Epithelial cell of prostate (primary cell): ENCODE measurements at places on chromosomes 1 and 21.

- no peak for DNase-seq
Observed at GRCh38 chr1:208885060-208885459, 640.9 kb upstream of the PLXNA2 start.

DNA sequence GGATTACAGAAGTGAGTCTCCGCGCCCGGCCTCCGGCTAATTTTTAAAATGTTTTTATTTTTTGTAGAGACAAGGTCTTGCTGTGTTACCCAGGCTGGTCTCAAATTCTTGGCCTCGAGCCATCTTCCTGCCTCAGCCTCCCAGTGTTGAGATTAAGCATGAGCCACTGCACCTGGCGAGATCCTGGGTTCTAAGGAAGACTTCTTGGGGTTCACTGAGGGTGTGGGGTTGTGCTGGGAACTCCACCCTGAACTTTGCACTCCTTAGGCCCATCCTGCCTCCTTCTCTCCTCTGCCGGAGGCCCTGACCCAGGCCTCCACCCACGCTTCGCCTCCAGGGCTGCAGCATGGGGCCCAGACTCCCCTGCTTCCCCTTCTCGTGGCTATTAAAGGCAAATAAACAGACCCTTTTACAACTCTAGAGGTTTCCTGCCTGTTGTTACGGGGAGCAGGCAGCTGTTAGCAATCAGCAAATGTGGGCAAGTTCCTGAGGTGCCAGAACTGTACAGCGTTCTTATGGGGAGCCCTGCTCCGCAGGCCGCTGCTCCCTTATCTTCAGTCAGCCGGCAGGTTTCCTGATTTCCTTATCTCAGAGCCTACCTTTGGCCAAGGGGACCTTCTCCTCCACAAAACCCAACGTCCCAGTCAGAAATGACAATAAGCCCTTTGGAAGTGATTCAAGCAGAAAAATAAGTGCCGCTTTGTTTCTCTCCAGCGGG, 41.0 kb upstream of the LIN9 start:
- DNase-seq = no peak

GRCh38 chr1:24189528-24189927, 2.4 kb upstream of the IFNLR1 start:
- DNase-seq = no peak

GRCh38 chr21:29953072-29953471, 13.3 kb upstream of the GRIK1 start:
- no peak for DNase-seq

- no peak for DNase-seq
Observed at GRCh38 chr1:81155131-81155530, 645.6 kb upstream of the ADGRL2 start.

DNA sequence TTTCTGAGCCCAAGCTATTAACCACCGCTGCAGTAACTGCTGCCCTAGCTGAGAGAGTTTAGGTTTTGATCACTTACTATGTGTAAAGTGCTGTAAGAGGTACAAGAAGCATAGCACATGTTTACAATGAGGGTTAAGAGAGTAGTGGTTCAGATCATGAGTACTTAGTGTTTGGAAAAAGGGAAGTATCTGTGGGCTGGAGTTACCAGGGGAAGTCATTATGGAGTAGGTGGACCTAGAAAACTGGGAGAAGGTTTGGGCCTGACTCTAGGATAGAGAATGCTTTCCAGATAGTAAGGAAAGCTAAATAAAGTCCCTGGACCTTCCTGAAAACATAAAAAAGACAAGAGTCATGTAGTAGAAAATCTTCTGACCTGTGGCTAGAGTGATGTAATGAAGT, 149.6 kb upstream of the PLXNA2 start:
- no peak for DNase-seq

DNA sequence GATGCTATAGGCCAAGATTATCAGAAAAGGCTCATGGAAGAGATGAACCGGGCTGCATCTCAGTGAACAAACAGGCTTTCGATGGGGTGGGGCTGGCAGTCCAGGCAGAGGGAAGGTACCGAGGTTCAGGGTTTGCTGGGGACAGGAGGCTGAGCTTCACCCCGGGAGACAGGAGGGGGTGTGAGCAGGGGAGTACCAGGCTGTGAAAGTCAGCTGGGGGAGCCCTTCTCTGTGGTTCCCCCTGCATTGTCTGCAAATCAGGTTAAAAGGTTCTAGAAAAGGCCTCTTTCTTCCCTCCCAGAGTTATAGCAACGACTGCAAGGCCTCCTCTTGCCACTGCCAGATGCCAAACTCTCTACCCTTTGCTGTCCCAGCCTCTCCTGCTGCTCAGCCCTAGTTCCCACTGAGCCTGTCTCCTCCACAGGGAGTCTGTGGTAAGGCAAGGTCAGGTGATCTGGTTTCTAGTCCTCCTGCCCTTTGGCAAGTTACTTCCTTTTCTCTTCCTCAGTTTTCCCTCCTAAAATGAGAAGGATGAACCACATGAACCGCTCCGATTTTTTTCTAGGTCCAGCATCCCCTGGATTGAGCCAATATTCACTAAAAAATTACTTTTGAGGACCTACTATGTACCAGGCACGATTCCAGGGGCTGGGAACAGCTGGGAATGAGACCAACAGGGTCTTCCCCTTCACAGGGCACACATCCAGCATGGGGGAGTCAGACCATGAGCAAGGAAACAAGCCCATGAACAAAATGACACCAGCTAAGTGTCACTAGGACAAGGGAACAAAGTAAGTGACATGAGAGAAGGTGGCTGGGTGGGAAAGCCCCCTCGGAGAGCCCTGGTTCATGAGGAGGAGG, 7.2 kb downstream of the LAD1 start:
- DNase-seq = no peak

GRCh38 chr1:84632673-84633434, 57.4 kb downstream of the SSX2IP start:
- DNase-seq = peak; percentile 24

DNA sequence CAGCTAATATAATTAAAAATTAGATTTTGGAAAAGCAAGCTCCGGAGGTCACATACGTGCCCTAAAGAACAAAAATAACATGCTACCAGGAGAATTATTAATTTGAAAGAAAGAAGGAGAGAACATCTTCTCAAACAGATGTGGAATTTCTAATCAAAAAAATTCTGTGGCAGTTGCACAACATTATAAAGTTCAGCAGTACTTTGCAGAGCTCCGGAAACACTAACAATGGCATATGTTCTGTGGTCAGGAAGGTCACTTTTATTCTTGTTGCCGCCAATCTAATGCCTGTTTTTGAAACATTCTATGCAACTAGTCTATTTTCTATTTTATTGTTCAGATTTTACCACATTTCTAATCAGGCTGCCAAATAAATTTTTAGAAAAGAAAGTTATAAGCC, 186.8 kb downstream of the SMYD3 start:
- no peak for DNase-seq

DNA sequence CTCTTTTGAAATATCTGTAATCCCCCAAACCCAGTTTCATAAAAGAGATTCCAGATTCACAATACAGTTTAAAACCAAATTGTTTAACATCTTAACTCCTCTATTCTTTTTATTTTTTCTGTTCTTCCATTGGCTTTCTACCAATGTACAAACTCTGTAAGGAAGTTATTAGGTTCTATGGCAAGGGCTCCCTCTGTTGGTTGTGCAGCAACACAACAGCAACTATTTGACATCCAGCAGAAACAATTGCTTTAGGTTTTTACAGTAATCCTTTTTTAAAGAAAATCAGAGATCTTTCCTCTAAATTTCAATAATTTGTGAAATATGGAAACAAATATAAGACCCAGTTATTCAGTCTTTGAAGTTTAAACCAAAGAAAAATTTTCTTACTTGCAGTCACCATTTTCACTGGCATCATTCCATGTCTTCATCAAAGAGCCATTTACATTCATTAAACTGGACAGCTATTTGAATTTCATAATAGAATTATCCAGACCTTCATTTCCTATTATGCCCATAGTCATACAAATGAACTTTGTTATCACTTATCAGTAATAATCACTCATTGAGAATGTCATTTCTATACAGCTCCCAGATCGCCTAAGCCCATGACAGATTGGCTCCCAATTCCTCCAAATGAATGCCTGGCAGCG, 46.5 kb upstream of the RNF11 start:
- DNase-seq = no peak

DNA sequence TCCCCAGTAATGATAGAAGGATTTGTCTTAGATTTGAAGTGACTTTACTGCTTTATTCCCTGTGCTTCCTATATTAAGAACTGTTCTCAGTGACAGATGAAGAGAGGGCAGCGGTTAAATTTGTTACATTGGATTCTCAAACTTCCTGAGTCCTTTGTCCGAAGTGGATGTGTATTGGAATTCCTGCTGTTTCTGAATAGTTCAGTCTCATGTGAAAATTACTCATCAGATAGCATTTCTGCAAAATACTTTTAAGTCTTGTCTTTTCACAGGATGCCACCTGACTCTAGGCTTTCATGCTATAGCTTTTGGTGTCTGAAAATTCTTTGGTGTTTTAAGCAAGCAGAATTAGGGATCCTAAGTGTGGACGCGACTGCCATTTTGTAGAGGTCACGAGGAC, 83.6 kb downstream of the PRDM2 start:
- DNase-seq = no peak

GRCh38 chr1:28466226-28466778, 39.5 kb upstream of the RCC1 start:
- no peak for DNase-seq

- DNase-seq = no peak
Observed at GRCh38 chr1:55631509-55631908, 416.3 kb upstream of the USP24 start.

DNA sequence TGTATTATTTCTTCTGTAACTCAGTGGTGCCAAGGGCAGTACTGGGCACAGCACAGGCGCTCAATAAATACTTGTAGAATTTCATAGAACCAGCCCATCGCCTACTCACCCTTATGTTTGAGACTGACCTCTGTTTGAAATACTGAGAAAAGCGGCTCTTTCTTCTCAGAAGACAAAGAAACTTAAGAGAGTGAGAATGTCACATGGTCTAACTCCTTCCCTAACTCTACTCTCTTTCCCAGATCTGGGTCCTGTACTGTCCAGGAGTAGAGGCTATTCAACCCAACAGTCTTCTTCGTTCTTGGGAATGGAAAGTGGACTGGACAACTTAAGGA, 4.2 kb downstream of the IGSF8 start:
- no peak for DNase-seq

GRCh38 chr1:12616709-12617373, 1.2 kb downstream of the DHRS3 start:
- no peak for DNase-seq

DNA sequence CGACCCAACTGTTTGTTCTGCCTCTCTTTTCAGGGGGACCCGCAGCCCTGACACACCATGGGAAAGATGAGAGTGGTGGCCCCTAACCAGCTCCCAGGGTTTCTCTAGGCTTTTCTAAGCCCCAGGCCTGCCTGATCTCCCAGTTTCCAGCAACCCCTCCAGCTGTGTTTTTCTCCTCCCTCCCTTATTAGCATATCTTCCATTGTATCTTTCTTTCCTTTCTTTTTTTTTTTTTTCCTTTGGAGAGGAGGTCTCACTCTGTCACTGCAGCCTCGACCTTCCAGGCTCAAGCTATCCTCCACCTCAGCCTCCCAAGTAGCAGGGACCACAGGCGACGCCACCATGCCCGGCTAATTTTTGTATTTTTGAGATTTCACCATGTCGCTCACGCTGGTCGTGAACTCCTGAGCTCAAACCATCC, 1.8 kb upstream of the CERS2 start:
- DNase-seq = no peak

DNA sequence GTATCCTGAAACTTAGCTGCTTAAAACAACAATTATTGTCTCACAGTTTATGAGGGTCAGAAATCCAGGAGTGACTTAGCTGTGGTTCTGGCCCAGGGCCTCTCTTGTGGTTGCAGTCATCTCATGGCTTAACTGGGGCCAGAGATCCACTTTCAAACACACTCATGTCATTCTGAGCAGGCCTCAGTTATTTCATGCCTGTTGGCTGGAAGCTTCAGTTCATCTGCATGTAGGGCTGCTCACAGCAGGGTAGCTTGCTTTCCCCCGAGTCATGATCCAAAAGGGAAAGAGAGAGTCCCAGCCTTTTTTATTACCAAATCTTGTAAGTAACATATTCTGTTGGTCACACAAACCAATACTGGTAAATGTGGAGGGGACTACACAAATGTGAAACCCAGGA, 96.6 kb upstream of the B3GALT2 start:
- DNase-seq = no peak
